ENCODE measurements at places on chromosomes 1 and 21. TPM values are rescaled to one million over a fixed set of nuclear protein-coding genes. Genes with fewer than 3 reads are reported as not detected.

PGBD5 gene
- under 0.01 TPM for total RNA-seq

KHDC4 gene
- 24.3 TPM for total RNA-seq

OR6Y1 gene
- total RNA-seq: not detected

VWA1 gene
- total RNA-seq: 9.0 TPM

SLC45A1 gene
- 1.4 TPM for total RNA-seq

Data from regular cardiac myocyte (primary cell).